ENCODE measurements at places on chromosomes 3 and 15. TPM values are rescaled to one million over a fixed set of nuclear protein-coding genes. Genes with fewer than 3 reads are reported as not detected.

Gene C3orf49
- total RNA-seq = not detected

Gene CD200
- total RNA-seq = 1.7 TPM

Gene KPNA4
- total RNA-seq = 36.0 TPM

DNA sequence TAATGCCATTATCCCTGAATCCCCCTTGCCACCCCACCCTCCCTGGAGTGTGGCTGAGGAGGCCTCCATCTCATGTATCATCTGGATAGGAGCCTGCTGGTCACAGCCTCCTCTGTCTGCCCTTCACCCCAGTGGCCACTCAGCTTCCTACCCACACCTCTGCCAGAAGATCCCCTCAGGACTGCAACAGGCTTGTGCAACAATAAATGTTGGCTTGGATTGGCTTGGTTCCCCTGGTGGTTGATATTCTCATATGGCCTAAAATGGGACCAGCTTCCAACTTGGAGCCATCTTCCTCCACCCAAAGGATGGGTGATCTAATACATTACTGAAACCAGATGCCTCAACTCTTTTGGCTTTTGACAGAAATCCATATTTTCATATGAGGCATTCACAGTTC, 34.9 kb downstream of the VIPR1 start:
- DNase-seq = no peak

GRCh38 chr3:141063831-141064230, 12.7 kb downstream of the SPSB4 start:
- no peak for DNase-seq
